Fibroblast of skin of scalp (primary cell): ENCODE measurements at places on chromosomes 5 and 9.

- DNase-seq: peak; percentile 17
Observed at GRCh38 chr9:36874921-36875320, 159.1 kb downstream of the PAX5 start.

GRCh38 chr9:131739133-131739958 is 530 bp downstream of the RAPGEF1 start:
- DNase-seq: peak; percentile 28

- no peak for DNase-seq
Observed at GRCh38 chr5:69113851-69114250, 20.0 kb downstream of the SLC30A5 start.

DNA sequence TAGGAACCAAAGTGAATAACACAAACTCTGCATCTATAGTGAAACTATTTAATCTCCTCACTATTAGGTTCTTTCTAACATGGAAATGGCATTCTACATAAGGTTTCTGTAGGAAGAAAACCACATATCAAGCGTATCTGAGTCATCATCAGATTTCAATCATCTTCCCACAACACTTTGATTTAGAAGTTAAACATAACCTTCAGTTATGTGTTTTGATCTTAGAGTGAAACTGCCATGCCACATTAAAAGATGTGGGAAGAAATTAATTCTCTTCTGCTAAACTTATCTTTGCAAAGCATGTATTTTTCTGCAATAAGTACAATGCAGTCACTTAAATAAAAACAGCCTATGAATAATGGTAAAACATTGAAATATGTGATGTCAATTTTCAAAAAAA is 55.0 kb downstream of the MEF2C start:
- DNase-seq: peak; percentile 29

DNA sequence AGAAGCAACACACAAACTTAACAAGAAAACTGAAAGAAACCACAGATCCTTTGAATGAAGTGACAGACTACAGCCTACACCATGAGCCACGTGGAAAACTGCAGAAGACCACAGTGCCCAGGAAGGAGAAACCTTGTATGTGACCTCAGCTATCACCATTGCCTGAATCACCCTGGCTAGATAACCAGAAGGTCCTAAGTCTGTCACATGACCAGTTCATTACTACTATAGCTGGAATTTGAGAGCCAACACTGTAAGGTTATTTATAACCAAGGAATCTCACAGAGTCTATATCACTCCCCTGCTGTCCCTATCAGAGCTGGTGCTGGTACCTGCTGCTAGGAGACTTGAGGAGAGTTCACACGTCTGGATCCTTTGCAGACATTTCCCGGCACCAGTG is 90.3 kb upstream of the FBXL17 start:
- peak; percentile 4 for DNase-seq

- peak; percentile 26 for DNase-seq
Observed at GRCh38 chr5:548256-548655, 24.0 kb upstream of the SLC9A3 start.

- peak; percentile 79 for DNase-seq
Observed at GRCh38 chr9:21778304-21778703, 24.1 kb upstream of the MTAP start.

GRCh38 chr9:131709771-131710431 is 30.0 kb downstream of the RAPGEF1 start:
- DNase-seq: peak; percentile 44

DNA sequence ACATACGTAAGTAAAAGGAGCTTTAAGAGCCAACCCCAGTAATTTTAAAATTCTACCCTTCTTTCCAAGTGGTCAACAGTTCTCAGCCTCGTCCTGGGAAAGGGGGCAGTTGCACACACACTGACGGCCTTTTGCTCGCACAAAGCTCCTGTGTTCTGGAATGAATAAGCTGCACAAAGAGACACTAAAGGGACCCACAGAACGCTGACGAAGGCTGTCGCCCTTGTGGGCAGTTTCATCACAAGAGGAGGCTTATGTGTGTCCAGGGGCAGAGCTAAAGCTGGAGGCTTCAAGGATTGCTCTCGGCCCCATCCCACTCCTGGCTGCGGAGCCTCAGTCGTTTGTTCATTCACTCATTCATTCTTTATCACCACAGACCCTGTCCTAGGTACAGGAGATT is 67.0 kb upstream of the NEK6 start:
- no peak for DNase-seq

DNA sequence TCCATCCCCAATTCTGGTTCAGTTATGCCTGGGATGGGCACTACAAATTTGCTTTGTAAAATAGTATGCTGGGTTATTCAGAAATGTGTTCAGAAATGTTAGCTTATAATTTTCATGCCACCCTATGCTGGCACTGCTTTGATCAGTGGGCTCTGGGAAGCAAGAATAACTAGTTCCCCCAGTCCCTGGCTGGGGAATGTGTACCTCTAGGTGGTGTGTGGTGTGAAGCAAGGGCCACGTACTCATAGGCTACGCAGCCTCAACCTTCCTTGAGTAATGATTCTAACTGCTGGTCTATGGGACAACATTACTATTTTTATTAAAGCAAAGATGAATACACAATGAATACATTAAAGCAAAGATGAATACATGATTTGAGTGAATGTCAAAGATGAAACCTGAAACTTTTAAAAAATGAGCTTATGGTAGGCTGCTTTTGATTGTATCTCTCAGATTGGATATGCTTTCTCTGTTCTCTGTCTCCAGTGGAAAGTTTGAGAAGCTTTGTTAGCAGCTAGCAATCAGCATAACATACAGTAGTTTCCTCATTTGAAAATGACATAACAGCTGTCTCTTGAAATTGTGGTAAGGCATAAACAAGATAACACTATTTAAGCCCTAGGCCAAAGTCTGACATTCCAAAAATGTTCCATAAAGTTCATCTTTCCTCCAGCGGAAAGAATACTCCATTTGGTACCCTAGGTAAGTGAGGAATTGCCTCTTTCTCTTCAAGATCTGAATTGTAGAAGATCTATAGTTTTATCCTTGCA is 174.7 kb upstream of the NFIB start:
- no peak for DNase-seq

DNA sequence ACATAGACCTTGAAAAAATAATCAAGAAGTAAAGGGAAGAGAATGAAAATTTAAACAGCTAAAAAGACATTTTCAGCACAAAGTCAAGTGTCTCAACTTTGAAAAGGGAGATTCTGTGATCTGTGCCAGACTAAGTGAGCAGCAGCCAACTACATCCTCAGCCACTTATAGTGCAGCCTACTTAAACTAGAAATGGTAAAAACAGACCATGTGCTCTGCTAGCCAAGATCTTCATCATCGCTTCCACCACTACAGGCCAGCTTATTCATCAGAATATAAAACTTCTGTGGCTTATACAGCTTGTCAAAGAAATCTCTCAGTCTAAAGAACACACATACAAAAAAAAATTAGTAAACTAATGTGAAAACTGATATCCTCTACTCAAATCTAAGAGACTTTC is 63.5 kb downstream of the CEMIP2 start:
- DNase-seq: no peak

DNA sequence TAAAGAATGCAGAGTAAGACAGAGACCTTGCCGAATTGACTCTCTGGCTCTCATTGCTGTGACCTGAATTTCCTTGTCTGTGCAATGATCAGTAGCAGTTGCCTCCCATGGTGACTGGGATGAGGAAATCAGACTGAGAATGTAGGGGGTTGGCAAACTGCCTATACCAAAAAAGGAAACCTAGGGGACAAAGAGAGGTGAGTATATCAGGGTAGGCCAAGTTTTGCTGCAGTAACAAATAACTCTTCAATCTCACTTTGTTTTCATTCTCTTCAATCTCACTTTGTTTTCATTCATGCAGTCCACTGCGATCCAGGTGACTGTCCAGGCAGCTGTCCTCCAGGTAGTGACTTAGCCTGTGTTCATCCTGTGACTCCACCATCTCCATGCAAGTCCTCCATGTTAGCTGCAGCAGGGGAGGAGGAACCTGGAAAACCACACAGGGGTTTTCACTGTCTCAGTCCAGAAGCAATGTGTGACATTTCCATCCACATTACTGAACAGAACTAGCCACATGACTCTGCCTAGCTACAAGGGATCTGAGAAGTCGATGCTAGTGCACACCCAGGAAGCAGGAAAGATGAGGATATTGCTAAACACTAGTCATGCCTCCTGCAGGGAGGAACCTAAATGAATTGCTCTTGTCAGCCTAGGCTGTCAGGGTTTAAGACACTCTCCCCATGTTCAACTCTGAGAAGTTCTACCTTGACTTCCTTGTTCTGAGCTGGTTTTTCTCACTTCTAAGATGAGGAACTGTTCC is 26.0 kb downstream of the TMEM174 start:
- peak; percentile 44 for DNase-seq

DNA sequence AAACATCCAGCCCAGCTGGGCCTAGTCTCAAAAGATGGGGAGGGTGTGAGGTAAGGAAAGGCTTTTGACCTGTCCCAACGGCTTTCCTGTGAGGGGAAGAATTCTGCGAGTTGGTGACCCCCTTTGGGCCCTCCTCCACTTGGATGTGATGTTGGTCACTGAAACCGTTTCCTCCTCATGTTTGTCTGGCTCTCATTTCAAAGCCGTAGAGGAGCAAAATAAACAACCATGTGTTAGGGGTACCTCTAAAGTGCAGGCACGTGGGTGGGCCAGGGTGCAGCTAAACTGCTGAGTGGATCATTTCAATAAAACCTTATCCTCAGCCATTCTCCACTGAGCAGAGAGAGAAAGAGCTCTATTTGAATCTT is 84.3 kb upstream of the MELK start:
- DNase-seq: no peak

DNA sequence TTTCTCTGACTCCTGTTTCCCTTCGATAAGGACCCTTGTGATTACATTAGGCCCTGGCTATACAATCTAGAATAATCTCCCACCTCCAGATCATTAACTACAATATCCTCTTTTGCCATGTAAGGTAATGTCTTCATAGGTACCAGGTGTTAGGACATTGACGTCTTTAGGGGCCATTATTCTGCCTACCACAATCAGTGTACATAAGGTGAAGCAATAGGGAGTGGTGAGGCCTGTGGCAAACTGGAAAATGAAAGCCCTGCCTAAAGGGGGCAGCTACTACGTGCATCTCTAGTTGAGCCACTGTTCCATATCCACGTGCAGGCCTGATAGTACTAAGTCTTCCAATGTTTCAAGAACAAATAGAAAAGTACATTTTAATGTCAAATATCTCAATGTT is 4.8 kb upstream of the ALDH1B1 start:
- DNase-seq: no peak

- peak; percentile 88 for DNase-seq
Observed at GRCh38 chr5:151740958-151741373, 17.5 kb downstream of the ATOX1 start.

DNA sequence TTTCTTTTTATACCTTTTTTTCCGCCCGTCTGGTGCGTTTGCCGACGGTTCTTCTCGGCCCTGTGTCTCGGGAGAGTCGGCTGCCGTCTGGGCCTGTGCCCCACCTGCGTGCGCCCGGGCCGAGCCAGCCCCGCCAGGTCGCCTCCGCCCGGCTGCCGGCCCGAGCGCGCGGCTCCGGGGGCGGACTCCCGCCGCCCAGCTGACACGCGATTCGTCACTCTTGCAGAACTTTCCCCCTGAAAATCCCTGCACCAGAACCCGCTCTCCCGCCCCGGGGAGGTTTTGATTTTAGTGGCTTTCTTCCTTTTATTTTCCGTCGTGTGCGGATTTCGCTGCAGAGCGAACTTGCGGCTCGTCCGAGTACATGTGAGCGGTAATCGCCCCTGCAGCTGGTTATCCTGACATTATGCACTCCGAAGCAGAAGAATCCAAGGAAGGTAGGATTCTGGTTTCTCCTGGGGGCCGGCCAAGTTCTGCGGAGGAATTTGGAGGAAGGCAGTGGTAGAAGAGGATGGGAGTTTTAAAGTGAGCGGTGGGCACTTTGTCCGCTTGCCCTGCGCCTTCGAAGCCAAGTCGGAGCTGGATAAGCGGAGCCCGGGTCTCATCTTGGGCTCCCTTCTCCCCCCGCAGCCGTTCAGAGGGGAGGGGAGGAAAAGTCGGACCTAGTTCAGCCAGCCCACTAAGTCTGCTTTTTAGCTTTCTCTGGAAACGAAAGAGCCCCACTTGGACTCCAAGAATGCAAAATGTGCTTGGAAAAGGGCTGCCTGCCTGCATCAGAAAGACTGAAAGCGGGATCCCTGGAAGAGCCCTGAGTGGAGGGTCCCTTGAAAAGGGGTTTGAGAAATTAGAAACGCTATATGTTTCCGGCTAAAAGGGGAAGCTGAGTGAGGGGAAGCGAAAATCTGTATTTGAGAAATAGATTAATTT is at the start of gene TNFAIP8:
TSS of gene TNFAIP8 (plus strand) at position 335 of the 927 bp plus-strand sequence. CDS start at position 407, 72 bp downstream.
- DNase-seq: peak; percentile 36

GRCh38 chr5:170149206-170149515 is 43.5 kb downstream of the FOXI1 start:
- DNase-seq: no peak

GRCh38 chr5:121834021-121834420 is 17.7 kb upstream of the FTMT start:
- DNase-seq: no peak

- DNase-seq: peak; percentile 9
Observed at GRCh38 chr5:66122379-66123034, 21.6 kb upstream of the SREK1 start.
